ENCODE measurements at places on chromosomes 13 and 19.

DNA sequence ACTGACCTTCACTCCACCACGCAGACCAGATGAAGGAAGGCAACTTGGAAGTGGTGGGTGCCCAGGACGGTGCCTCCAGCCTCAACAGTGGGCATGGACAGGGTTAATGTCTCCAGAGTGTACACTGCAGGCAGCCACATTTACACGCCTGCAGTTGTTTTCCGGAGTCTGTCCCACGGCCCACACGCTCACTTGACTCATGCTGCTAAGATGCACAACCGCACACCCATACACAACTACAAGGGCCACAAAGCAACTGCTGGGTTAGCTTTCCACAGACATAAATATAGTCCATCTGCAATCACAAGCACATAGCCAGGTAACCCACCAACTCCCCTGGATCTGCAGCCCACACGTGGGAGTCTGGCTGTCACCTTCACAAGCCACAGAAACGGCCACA is 12.6 kb upstream of the AXL start:
- no peak for DNase-seq

GRCh38 chr13:45391926-45392325 is 26.2 kb downstream of the SLC25A30 start:
- no peak for DNase-seq

DNA sequence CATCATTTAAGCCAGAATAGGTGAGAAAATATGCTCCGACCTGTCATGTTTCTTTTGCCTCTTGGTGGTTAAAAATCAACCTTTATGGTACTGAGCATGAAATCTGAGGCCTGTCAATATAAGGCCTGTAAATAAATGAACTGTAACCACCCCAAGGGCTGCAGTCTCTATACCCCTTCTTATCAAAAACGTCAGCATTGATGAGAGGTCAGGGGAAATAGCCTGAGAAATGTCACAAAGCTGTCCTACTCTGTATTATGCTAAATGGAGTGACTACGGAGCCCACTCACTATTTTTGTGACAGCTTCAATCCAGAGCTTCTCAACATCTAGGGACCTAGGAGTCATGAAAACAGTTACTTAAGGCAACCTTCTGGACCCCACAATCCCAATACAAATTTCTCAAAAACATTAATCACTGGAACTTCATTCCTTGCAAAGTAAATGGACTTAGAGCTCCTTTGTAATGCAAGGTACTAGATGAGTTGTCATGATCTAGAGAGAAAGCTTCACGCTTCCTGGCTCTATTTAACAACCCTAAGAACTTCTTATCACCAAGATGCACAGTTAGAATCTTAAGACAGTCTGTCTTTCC is 2.7 kb upstream of the RAP2A start:
- no peak for DNase-seq

GRCh38 chr13:95535243-95535642 is 17.3 kb upstream of the CLDN10 start:
- DNase-seq, result no peak

- DNase-seq, result no peak
These were observed 66.5 kb upstream of the ANKRD10 start for GRCh38 chr13:110981379-110981778.

DNA sequence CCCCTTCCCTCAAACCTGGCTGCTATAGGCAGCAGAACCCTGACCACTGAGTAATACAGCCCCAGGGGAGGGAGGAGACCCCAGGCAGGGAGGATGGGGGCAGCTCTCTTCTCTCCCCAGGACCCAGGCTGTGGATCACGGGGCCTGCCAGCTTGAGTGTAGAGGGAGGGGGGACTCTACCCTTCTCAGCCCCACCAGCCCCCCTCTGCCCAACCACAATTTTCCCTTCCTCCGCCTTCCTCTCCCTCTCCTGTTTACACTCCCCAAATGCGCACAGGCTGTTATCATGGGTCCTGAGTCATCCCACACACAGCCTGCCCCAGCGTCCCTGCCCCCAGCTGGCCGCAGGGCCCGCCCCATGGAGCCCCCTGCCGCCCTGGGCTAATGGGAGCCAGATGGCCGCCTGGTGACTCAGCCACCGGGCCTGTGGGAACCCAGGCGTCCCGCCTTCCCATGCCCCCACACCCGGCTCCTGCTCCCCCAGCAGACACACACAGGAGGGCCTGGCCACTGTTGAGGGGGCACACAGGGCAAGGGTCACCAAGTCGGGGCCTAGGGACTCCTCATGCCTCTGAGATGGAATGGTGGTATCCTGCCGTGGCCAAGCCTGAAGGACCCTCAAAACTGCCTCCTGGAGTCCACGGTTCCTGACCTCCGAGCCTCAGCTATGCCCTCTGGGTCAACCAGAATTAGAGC is 13.6 kb downstream of the CCDC97 start:
- no peak for DNase-seq

GRCh38 chr13:24627946-24628345 is 52.3 kb upstream of the ATP12A start:
- peak; percentile 16 for DNase-seq

DNA sequence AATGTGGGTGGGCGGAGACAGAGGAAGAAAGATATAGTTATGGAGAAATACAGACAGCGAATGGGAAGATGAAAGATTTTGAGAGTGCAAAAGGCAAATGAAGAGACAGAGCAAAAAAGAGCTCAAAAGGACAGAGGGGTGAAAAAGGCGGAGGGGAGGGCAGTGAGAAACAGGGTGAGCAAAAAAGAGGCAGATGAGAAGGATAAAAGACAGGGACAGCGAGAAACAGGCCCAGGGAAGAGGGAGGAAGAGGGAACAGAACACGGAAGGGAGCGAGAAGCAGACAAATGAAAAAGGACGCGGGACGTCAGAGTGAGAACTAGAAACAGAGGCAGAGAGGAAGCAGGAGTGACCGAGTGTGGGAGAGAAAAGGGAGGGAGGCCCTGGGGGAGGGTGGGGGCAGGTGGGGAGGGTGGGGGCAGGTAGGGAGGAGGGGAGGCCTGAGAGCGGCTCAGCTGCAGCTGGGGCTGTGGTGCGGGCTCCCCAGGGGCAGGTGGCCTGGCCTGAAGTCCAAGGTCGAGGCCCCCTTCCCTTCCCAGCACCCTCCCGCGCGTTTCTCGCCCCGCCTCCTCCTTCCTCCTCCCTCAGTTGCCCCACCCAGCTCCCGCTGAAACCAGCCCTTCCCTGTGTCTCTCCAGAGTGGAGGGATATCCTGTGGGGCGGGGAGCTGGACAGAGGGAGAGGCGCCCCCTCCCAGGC is 2.9 kb downstream of the KLK1 start:
- no peak for DNase-seq
